GDM1 (cell line): ENCODE measurements at places on chromosomes 5 and 9.

DNA sequence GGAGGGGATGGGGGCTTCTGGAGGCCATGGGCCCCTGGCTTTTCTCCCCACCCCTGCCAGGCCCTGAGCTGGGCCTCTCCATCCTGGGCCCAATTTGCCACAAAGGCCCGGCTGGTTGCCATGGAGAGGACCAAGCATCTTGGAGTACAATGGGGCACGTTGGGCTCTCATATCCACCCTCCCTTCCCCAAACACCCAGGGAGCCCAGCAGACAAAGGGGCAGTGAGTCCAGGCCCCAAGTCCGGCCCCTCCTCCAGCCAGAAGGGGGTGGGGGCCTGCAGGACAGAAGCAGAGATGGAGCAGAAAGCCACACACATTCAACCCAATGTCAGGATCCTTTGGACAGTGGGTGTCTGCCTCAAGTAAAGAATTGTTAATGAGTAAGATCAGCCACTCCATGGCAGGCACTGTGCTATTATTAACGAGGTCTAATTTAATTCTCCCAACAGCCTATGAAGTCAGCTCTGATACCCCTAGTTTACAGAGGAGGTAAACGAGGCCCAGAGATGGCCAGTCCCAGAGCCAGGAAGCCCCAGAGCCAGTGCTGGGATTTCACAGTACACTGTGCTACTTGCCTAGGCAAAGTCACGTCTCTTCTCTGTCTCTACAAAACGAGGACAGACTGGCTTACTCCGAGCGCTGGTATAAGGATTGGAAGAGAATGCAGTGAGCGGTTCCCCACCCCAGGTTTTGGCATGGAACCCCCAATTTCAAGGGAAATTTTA is 2.3 kb downstream of the CRB2 start:
- no peak for DNase-seq

- no peak for DNase-seq
Observed at GRCh38 chr5:10297646-10298204, 10.0 kb downstream of the CMBL start.

GRCh38 chr5:62448528-62448927 is 36.0 kb downstream of the IPO11 start:
- no peak for DNase-seq

- DNase-seq = no peak
Observed at GRCh38 chr9:131817627-131818026, 77.8 kb upstream of the RAPGEF1 start.

GRCh38 chr9:129555512-129556215 is 65.2 kb downstream of the C9orf50 start:
- no peak for DNase-seq

- no peak for DNase-seq
Observed at GRCh38 chr5:89435347-89435746, 552.4 kb upstream of the MEF2C start.

DNA sequence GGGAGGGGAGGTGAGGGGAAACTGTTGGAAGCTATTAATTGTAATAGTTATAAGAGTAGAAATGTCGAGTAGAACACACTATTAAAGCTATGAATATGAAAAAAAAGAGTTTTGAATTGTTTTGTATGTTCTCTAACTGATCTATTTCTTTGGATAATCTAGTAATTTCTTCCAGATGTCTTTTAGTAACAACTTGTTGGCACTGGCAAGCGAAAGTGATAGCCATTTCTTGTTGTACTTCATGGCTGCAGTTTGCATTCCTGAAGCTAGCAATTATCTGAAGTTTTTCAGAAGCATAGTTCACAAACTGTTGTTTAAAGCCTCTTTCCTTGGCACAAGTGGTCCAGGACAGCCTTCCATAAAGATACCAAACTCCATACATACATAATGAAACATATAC is 49.4 kb upstream of the SPATA31C2 start:
- DNase-seq = no peak
